Neural progenitor cell (in vitro differentiated cells): ENCODE measurements at places on chromosomes 11 and 22.

DNA sequence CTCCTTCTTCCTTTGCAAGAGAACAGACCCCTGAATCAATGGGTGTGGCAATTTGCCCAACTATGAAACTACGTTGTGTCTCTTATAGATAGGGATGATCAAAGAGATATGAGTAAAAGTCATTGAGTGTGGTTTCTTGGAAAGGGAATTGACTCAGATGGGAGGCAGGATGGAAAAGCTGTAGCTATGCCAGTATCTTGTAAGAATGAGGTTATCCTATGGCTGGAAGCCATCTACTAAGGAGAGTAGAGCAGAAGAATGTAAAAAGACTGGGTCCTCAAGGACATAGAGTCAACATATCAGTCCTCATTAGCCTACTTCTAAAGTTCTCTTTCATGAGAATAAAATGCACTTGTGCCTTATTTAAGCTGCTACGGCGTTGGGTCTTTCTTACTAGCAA lies 78.9 kb upstream of the POU2AF2 start:
- no peak for DNase-seq

DNA sequence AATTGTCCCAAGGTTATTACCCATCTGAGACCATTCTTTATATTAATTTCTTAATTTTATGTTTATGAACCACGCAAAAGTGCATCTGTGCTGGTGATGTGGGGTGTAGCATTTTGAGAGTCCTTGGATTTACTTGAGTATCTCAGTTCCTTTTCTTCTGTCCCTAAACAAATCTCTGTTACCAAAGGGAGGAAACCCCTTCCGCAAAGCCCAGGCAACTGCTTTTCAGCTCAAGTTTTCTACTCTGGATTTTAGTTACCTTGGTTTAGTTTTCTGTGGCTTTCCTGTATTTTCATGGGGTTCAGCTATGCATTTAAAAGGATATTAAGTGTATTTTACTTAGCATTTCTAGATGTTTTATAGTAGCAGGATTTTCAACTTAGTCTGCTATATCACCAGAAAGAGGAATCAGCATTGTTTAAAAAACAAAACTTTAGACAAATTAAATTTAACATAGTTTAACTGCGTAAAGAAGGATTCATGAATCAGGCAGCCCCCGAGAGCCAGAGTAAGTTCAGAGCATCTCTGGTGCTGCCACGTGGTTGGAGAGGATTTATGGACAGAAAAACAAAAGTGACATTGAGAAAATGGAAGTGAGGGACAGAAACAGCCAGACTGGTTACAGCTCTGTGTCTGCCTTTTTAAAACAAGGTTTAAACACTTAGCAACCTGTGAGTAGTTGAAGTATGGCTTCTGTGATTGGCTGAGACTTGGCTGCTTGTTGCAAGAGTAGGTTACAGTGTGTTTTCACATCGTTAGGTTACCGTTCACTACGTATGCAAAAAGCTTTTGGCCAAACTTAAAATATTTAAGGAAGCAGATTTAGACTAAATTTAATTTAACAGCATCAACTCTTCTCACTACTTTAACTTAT lies 9.6 kb downstream of the ADM start:
- peak; percentile 35 for DNase-seq

GRCh38 chr22:27100789-27101188 lies 443.4 kb downstream of the MIAT start:
- peak; percentile 88 for DNase-seq

DNA sequence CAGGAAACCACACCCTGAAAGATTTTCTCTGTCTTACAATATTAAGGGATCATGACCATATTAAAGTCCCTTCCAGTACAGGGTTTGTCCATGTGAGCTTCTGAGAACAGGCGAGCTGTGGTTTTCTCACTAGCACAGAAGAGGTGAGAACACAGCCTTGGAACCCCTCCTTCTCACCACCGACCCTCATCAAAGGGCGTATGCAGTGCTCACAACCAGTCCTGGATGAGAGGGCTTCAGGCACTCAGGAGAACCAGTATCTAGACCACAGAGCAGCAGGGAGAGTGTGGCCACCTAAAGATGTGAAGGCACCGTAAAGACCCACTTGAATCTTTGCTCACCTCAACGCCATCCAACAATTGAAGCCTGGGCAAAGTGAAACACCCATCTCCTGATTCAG lies 397.0 kb downstream of the ETS1 start:
- no peak for DNase-seq

DNA sequence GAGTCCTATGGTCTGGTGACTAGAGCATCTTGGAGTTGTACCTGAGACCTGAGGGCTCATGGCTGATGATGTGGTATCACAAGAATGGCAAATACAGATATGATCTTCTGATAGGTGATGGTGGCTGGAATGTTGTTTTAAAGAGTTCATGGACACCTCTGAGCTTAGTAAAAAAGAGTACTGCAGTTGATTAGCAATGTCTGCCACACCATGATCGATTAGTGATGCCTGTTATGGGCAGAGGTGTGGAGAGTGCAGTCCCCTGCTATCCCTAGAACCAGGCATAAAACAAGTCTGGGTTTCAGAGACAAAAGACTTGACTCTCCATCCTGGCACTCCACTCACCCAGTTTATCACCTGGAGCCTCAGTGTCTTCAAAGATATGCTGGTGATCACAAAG lies 1.4 kb upstream of the BATF2 start:
- DNase-seq: no peak

DNA sequence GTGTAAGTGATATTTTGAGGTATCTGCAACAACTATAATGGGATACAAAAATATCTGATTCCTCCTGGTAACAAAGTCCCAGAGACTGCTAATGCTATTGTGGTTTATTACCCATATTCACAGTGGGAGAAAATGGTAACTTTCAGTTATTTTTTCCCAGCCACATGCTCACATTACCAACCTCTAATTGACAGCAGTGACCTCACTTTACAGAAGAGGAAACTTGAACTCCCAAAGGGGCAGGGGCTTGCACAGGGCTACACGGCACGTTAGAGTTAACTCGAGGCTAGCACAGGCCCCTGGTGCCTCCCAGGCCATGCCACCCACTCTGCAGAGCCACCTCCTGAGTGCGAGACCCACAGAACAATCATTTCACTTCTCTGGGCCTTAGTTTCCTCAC lies 132.4 kb downstream of the TENM4 start:
- no peak for DNase-seq

DNA sequence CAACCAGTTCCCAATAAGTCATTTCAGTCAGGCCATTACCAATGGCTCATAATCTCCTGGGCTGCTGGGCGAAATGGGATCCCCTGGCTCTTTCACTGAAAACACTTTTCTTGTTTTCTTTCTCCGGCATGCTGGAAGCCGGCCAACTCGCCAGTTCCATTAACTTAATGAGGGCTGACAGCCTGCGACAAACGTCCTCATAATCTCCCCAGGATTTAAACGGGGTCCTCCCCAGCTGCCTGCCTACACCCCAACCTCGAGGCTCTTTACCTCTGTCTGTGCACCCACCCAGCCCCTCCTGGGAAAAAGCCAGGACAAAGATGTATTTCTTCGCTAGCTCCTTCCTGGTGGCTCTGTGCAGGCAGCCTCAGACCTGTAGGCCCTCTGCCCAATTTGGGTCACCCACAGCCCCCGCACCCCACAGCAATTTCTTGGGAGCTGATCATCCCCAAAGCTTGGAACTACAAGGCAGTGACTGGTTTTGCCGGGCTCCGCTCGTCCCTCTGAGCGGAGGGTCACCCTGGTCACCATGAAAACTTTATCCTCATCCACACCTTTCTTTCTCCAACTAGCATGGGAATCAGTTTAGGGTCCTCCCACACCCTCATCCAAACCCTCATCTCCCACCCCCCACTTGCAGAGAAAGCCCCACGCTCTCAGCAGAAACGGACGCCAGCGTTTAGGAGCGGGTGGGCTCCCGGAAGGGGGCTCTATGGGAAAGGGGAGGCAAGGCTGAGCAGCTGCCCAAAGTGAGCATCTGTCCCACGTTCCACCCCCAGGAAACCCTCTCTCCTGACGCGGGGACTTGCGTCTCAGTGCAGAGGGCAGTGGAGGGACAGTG lies 51.1 kb upstream of the KCNQ1OT1 start:
- peak; percentile 50 for DNase-seq

- DNase-seq: no peak
Observed at GRCh38 chr11:67482275-67482826, 475 bp upstream of the AIP start.

DNA sequence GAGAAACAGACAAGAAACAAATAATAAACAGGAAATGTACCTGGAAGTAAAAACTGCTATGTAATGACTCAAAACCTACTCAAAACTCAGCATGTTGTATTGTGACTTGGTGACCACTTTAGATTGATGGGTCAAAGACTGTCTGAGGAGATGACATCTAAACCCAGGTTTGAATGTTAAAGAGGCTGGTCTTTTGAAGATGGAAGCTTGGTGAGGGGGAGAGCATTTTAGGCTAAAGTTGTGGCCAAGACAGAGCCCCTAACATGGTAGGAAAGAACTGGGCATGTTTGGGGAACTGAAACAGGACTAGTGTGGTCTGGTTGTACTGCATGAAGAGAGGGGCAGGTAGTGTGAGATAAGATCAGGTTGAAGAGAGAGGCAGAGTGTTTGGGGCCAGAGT lies 85.3 kb upstream of the MYO18B start:
- no peak for DNase-seq
